ENCODE measurements at places on chromosomes 16 and 17.

DNA sequence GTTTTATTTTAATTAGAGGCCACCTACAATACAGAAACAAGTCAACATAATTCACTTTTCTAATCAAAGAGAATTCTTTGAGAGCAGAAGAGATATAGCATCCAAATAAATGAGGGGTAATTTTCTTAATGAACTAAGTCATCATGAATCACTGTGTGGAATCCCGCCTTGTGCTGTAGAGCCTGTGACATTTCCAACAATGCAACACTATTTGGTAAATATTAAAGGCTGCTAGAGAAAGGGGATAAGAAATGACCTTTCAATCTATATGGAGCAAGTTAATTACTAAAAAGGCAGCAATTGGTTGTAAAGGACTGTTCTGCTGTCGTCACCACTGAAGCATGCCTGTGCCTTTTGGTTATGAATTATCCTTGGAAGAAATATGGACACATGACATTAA, 345.7 kb upstream of the MAF start:
- no peak for DNase-seq

GRCh38 chr17:62572488-62572887, 55.0 kb upstream of the MRC2 start:
- no peak for DNase-seq

- no peak for DNase-seq
These were observed 4.1 kb upstream of the KCTD11 start for GRCh38 chr17:7347630-7348477.

DNA sequence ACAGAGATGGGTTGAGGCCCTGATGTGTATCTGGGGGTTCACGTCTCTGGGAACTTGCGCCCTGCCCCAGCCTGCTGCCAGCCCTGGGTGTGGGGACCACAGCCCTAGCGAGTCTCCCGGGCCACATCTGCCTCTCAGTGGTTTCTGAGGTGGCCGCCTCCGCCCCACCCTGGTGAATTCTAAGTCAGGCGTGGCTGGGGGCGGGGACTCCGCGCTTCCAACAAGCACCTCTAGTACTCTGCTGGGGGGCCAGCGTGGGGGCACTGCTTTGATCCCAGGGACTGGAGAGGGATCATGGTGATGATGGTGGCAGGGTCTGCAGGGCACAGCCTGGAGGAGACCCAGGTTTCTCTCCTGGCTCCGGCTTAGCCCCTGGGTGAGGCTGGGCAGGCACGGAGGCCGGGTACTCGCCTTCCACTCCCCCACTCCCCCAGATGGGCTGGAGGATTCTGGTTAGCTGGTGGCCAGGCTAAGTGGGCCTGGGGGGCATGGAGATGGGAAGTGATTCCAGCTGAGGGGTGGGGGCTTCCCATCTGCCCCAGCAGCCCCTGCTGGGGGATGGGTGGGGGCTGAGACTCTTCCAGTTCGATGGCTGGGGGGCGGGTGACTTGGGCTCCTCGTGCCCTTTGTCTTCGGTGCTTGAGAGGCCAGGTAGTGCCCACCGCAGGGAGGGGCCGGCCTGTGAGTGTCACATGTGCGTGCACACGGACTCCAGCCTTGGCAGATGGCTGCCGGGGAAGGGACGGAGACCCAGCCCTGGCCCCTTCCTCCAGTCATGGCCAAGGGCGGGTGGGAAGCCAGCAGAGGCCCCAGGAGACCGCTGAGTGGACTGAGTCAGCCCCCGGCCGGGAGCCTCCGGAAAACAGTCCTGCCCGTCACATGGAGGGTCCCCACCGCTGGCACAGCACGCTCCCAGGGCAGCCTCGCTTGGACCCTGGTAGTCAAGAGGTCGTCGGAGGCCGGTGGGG, 3.9 kb downstream of the GLIS2 start:
- no peak for DNase-seq

- DNase-seq, result no peak
These were observed 3.4 kb upstream of the ACSF3 start for GRCh38 chr16:89090182-89090630.

DNA sequence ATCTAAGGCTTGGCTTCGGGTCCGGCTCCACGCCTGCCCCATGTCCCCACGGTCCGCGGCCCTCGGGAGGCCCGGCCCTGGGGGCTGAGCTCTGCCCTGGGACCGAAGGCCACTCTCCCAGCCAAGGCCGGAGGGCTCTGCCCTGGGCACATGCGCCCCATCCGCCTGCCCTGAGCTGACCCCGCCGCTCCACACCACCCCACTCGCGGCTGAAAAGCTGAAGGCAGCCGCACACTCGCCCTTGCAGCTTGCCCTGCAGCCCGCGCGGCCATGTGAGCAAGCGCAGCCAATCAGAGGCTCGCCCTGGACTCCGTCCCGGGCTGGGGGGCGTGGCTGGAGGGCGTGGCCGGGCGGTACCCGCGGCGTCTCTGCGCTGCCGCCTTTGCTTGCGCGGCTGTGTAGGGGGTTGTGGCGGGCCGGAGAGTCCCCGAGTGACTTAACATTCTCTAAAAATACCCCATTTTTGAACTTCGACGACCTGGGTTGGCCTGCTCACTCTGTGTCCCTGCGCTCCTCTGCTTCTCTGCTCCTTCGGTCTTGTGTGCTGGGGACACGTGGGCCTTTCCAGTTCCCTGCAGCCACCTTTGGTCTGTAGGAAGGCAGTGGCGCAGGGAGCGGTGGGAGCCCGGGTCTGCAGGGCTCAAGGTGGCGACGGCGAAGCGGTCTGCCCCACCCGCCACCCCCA, 8.8 kb upstream of the MAP2K3 start:
- peak; percentile 92 for DNase-seq

GRCh38 chr16:19167710-19168370, at the start of gene SYT17:
TSS of gene SYT17 (plus strand) at chr16:19168240. CDS start at chr16:19168647, 407 bp downstream.
- DNase-seq, result peak; percentile 82

DNA sequence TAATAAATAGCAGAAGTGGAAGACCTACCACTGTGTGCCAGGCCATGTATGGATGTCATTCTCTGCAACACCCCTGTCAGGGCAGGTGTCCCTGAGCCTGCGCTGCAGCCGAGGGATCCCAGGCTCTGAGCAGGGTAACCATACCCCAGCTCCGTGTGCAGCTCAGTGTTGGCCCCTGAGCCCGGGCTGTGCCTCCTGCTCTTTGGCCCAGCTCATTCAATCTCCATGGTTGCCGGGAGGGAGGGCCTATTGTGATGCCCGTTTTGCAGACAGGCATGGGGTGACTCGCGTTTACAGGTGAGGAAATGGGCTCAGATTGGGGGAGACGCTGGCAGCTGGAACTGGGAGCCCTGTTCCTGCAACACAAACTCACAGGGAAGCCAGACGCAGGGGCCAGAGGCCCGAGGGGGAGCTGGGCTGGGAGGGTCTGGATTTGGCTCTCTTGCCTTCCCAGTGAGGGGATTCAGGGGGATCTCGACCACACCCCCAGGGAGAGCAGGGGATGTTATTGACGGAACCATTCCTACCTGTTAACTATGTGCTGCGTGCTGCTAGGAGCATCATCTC, 190.5 kb downstream of the IRF8 start:
- DNase-seq, result no peak

- DNase-seq, result no peak
These were observed 4.0 kb downstream of the BECN1 start for GRCh38 chr17:42819939-42820535.

DNA sequence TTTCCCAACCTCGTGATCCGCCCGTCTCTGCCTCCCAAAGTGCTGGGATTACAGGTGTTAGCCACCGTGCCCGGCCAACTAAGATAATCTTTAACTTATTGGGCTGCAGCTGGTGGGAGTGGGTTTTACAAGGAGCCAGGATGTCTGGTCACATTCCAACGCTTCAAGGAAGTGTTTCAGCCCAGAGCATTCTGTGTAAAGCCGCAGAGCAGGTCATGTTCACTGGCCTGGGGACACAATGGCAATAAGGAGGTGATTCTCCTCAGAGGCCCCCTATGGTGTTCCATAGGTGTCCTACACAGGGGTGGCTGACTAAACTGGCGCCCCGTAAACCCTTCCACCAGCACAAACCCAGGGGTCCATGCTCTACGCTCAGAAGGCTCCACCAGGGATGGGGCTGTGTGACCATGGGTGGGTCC, 1.2 kb downstream of the QPRT start:
- DNase-seq, result no peak

GRCh38 chr17:11026903-11027302, 189.0 kb upstream of the PIRT start:
- no peak for DNase-seq

DNA sequence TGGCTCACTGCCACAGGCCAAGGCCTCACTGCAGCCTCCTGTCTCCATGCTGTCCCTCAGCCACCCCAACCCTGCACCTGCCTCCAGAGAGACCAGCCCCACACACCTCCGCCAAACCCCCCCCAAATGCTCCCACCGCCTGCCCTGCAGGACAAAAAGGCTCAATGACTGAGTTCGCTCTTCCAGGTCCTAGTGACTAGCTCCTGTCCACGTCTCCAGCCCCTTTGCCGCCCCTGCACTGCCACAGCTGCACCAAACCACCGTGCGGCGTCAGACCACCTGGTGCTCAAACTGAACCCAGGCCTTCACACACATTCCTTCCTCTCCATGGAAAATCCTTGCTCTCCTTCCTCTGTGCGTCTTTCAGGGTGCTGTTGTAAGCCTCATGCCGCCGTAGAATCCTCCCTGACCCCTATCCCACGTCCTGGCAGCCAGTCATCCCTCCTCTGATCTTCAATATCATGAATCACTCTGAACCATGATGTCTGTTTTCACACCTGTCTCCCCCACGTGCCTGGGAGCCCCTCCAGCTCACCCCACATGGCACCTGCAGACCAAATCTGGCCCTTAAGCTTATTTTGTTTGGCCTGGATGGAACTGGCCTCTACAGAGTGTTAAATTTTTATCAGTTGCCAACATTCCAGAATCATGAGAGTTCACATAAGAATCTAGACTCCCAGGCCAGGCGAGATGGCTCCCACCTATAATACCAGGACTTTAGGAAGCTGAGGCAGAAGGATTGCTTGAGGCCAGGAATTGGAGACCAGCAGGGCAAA, 4.3 kb upstream of the GSG1L start:
- DNase-seq, result no peak

- DNase-seq, result no peak
These were observed 14.2 kb downstream of the TRPV3 start for GRCh38 chr17:3543453-3543852.

DNA sequence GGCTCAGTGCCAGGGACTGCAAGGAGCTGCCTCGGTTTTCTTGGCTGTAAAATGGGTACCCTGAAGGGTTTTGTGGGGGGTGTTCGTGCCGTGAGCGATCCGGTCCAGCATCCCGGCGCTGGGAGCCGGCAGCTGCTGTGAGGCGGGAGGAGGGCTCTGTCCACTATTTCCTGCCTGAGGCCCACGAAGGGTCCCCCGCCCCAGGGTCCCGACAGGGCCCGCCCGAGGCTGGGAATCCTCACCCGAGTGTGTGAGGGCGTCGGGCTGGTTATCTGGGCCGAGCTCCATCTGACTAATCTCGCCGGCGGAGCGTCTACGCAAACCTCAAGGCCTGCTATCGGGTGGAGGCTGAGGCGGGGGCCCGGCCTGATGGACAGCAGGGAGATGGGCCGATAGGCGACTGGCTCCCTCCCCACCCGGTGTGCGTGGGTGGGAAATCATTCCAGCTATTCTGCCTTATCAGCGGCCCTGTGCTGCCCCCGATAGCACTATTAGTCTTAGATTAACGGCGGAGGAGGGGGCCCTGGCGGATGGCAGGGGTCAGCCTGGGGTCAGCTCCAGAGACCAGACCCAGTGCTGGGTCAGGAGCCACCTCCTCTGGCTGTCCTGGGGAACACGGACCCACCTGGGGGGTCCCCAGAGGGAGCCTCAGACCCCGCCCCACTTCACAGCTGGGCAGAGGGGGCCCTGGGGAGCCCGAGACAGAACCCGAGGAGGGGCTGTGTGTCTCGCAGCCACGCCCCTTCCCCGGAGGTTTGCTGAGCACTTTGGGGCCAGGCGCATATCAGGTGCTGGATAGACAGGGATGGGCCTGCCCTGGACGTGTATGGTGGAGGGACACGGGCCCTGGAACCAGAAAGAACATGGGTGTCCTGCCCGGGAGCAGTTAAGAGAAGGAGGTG, 44.7 kb downstream of the ZFPM1 start:
- no peak for DNase-seq

DNA sequence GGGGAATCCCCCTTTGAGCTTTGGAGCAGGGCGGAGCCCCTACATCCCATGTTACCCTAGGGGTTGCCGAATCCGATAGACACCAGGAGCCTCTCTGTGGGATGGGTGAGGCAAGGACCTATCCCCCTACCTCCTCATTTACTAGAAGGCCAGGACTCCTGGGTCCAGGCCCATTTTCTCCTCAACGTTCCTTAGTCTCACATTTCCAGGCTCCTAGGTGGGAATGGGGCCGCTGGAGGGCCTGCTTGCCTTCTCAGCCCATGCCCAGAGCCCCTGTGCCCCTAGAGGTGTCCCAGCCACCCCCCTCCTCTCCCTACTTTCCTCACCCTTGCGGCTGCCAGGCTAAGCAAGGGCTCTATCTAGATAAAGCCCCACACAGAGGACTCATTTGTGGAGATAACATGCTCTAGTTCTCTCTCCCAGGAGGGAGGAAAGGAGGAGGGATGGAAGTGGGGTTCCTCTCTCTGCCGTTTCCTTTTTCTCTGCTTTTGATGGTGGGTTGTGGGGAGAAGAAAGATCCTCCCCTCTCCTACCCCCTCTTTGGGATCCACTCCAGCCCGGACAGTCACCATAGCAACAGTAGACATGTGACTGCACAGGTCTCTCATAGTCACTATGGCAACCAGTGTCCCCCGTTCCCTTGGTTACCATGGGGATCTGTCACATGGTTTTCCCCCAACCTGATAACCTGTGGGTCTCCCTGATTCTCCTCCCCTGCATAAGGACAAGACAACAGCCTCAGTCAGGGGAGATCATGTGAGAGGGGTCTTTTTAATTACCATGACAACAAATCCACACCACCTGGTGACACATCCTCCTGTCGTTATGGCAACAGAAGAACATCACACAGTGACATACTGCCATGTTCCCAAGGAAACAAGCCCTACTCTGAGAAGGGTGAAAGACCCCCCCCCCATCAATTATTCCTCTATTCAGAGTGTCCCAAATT, 5.2 kb downstream of the CACNA1G start:
- DNase-seq, result peak; percentile 64

DNA sequence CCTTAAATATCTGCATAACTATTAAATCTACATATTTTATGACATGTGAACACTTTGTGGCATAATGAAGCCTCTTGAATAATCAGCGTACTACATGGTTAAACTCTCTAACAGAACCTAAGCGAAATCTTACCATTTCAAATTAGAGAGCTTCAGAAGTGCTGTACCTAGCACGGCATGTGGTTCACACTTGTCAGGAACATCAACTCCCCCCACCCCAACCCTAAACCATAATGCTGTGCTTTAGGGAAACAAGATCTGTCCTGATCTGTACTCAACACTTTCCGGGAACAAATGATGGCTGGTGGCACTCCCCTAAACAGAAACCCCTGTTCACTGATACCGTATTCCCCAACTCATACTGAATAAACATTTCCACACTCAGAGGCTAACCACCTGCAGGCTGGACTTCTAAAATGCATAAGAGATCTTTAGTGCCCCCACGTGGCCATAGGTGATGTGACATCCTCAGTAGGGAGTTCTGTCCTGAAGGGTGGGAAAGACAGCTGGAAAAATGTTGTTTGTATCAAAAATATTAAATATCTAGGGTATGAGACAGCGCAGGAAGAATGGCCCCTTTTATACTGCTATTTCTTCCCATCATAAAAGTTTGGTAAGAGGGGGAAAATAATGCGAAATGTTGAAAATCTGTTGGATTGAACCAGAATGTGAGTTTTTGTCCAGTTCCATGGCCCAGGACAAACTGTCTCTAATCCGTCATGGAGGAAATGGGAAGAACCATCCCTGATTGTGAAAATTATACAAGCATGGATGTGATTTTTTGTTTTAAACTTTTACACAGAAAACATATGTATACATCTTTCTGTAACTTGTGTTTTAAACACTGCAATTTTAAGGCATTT, 88.6 kb downstream of the USP31 start:
- DNase-seq, result peak; percentile 56

Data from left hindlimb (tissue), 1 donor.